ENCODE measurements at places on chromosomes 6 and 20.

DNA sequence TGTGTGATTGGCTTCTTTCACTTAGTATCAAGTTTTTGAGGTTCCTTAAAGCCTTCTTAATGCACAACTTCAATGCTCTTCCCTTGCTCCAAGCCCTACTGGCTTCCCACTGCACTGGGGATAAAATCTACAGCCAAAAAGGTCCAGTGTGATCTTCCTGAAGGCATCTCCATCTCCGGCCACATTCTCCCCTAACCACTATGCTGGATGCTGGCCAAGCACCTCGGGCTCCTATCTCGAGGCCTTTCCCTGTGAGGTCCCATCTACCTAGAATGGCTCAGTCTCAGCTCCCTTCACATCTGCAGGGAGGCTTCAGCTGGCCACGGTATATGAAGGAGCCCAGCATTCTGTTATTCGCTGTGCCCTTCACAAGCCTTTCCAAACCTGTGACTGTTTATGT lies 48.1 kb downstream of the CNKSR3 start:
- DNase-seq: no peak

DNA sequence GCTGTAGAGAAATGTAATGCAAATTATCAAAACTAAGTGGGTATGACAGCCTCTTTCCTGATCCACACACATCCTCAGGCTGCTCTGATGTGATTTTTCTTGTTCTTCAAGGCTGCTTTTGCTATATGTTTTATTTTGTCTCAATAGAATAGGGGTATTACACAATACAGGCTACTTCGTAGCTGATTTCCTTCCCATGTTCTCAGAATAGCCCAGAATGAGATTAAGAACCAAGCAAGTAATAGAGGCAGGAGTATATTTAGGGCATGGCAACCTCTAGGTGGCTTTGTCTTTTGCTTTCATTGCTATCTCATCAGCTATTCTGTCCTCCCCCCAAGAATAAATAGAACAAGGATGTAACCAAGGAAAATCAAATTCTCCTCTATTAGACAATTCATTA lies 241.8 kb downstream of the ALDH8A1 start:
- no peak for DNase-seq

DNA sequence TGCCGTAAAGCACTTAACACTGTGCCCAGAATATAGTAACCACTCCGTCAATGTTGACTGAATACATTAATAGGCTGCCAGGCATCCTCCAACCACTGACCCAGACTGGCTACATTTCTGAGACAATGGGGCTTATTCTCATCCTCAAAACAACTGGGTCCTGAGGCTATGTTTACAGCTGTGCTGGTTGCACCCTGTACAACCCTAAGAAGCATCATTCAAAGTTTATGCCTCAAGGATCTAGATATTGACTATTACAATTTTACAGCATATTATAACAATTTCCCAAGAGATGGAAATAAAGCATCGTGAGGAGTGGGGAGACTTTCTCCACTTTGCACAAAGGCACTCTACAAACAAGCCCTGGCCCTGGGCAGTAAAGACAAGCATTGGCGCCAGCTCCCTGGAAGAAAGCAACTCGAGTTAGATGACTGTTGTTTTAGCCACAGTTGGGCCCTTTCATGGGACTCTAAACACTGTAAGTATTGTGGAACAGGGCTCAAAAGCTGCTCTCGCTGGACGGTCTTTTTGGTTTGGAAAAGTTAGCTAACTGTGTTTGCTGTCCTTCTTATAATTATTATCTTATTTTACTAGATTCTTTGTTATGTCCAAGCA lies 30.2 kb downstream of the MYLIP start:
- no peak for DNase-seq

GRCh38 chr6:125818772-125819260 lies 28.1 kb downstream of the NCOA7 start:
- DNase-seq: no peak

GRCh38 chr6:30709101-30709868 lies 7.8 kb downstream of the MDC1 start:
- no peak for DNase-seq

DNA sequence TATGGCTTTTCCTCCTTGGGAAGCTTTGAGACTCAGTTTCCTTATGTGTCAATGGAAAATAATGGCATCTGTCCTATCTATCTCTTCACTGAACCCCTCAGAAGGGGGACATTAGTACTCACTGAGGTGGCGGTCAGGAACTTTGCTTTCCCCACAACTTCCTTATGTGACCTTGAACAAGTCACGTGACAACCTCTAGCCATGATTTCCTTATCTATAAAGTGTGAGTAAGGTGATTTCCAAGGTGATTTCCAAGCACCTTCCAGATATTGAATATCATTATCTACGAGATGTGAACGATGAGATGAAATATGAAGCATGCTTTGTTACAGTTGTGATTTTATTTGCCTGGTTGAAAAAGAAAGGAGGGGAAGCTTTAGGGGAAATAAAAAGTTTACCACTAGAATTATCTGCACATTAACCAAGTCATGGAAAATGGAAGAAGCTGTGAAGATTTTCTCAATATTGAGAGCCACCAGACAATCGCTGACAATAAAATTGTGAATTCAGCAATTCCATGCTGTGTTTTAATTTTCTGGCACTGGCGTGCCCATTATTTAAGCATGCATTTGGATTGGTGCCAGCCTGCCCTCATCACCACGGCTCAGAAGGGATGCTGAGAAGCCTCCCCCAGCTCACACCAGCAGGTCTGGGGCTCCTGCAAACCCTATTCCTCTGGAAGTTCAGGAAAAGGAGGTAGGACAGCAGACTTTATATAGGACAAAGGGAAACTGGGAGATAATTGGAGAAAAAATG lies 255.3 kb downstream of the CD83 start:
- no peak for DNase-seq

GRCh38 chr20:58744836-58745235 lies 52.2 kb downstream of the NPEPL1 start:
- no peak for DNase-seq

- no peak for DNase-seq
Measured at GRCh38 chr20:41991412-41991811, 373.2 kb upstream of the CHD6 start.

GRCh38 chr6:80522576-80522975 lies 416.1 kb downstream of the BCKDHB start:
- no peak for DNase-seq

- DNase-seq: no peak
Measured at GRCh38 chr20:14882157-14882556, 544.7 kb upstream of the FLRT3 start.

DNA sequence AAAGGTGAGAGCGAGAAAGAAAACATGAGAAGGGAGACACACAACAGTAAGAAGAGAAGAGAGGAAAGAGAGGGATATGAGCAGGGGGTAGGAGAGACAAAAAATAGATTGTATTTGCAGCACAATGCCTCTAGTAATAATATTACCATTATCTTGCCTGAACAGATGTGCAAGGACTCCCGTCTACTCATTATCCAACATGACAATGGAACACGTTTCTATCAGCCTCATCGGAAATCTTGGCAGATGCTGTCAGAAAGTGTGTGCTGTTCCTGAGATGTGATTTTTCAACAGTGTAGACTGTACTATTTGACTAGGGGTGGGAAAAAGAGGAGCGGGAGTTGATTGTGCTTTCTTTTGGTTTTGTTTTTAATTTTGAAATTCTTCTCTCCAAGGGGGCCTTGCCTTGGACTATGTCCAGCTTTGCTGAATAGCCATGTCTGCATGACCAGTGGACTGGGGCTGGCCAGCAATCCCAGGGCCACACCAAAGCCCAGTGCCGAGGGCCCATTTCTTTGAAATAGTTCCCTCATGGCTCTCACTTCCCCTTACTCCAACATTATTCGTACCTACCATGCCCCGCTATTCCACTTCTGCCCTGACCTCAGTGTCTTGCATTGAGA lies 11.3 kb upstream of the TRAM2 start:
- no peak for DNase-seq

Data from NCI-H2029 (cell line).